Cardiac septum (tissue), 1 donor: ENCODE measurements at places on chromosomes 6 and 20.

DNA sequence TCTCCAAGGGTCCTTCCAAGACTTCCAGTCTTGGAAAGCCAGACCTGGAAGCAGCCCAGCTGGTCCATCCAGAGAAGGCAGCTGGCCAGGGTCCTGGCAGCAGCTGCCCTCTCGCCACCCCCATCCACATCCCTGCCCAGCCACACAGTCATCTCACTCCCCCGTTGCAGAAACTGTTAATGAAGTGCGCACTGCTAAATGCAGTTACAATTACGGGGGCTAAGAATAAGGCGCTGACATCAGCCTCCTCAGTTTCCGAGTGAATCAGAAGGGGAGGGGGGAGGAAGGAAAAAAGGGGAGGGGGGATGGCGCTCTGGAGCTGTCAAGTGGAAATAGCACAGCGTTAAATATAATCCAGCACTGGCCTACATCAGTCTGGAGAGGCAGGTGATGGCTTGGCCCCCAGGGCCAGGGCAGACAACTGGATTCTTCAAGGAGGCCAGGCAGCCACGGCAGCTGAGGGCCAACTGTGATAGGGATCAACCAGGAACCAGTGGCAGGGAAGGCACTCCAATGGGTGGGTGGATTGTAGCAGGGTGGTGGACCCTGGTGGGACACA is 6.9 kb downstream of the RIMS4 start:
- no peak for DNase-seq

GRCh38 chr20:20606050-20606449 is 106.4 kb downstream of the RALGAPA2 start:
- DNase-seq = no peak

DNA sequence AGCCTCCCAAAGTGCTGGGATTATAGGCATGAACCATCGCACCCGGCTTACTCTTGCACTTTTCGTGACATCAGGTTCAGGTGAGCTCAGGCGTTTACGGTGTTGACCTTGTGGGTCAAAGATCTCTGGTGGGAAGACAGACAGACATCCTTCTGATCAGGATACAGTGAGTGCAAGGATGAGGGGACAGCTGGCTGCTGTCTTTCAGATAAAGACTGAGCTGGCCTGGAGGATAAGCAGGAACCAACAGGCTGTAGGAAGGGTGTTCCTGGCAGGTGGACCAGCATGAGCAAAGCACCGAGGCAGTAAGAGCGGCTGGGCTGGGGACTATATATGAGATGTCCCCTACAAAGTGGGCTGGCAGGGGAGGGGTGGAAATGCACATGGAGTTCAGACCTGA is 11.1 kb upstream of the GTSF1L start:
- peak; percentile 58 for DNase-seq

DNA sequence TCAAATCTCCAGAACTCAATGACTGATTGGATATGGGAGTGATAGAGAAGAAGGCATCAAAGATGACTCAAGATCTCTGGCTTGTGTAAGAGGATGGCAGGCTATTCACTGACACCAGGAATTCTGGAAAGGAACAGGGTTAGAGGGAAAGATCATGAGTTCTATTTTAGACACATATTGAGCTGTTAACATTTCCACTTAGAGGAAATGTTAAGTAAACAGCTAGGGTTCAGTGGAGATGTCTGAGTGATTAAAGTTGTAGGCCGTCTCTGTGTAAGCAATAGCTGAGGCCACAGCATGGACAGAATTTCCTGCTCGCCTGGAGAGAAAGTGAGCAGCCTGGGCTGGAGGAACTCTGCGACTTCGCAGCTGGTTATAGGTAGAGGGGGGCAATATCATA is 21.0 kb downstream of the ZC3H12D start:
- no peak for DNase-seq

DNA sequence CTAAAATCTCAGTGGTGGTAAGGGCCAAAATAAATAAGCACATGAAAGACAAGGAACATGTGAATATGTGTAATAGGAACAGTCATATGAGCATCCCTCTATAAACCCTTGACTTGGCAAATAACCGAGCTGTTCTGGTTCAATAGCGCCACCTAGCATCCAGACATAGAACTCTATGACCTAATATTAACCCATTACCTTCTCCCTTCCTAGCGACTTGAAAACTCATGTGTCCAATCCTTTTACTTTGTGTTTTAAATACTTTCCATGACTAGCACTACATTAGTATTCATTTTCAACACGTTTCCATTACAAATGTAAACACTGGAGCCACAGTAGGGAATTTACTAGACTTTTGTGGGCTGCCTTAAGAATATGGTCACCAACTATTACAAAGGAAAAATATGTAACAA is 279.7 kb downstream of the UST start:
- no peak for DNase-seq

- DNase-seq = no peak
Observed at GRCh38 chr6:50610562-50610961, 102.8 kb upstream of the TFAP2D start.

DNA sequence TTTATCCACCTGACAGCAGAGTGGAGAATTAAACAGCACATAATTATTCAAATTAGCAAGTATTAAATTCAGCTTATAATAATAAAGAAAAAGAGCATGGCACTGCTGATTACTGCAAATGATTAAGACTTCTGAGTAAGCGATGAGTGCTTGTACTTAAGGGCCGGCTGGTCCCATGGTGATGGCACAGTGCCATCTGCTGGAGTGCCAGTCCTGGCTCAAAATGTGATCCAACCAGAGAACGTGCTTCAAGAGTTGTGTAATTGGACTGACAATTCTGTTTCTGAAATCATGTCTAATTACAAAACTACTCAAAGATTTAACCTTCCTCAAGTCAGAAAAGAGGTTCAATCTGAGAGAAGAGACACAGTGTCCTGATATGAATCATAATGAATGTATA is 181.6 kb upstream of the RGS17 start:
- no peak for DNase-seq

GRCh38 chr6:19519941-19520340 is 317.2 kb upstream of the ID4 start:
- no peak for DNase-seq

DNA sequence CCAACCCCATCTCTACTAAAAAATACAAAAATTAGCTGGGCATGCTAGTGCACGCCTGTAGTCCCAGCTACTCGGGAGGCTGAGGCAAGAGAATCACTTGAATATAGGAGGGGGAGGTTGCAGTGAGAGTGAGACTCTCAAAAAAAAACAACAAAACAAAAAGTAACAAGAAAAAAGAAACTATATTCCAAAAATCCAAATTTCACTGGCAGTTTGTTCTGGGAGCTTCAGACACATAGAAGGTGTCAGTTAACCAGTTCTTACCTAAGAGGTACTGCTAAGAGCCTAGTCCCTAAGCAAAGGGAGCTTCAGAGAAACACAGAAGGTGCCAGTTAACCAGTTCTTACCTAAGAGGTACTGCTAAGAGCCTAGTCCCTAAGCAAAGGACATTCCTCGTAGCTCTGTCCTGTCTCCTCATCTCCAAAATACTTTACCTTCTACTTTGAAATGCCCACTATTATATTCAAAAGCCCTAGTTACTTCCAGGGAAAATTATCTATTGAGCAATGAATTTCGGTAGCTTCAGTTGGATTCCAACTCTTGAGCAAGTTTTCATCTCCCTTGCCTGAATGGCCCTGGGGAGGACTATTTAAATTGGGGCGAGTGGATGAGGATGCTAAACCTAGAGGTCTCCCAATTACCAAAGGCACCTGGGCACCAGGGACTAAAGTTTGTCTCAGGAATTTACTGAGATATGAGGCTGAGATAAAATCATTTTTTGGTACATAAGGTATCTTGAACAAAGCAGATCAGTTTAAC is 41.0 kb downstream of the HFE start:
- no peak for DNase-seq

DNA sequence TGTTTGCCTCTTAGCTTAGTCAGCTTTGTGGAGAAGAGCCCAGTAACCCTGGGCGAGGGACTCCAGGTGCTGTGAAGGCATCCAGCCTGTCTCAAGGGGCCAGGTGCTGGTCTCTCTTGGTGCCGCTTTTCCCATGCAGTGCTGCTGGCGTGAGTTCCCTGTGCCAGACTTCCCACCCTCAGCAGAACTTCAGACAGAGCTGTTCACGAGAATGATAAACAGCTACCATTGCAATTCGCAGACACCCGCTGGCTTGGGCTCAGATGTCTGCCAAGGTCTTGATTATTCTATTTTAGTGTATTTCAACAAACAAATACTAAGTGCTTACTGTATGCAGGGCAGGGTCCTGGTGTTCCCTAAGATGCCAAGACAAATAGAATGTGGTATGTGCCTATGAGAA is 57.7 kb downstream of the RNF217 start:
- DNase-seq = no peak

DNA sequence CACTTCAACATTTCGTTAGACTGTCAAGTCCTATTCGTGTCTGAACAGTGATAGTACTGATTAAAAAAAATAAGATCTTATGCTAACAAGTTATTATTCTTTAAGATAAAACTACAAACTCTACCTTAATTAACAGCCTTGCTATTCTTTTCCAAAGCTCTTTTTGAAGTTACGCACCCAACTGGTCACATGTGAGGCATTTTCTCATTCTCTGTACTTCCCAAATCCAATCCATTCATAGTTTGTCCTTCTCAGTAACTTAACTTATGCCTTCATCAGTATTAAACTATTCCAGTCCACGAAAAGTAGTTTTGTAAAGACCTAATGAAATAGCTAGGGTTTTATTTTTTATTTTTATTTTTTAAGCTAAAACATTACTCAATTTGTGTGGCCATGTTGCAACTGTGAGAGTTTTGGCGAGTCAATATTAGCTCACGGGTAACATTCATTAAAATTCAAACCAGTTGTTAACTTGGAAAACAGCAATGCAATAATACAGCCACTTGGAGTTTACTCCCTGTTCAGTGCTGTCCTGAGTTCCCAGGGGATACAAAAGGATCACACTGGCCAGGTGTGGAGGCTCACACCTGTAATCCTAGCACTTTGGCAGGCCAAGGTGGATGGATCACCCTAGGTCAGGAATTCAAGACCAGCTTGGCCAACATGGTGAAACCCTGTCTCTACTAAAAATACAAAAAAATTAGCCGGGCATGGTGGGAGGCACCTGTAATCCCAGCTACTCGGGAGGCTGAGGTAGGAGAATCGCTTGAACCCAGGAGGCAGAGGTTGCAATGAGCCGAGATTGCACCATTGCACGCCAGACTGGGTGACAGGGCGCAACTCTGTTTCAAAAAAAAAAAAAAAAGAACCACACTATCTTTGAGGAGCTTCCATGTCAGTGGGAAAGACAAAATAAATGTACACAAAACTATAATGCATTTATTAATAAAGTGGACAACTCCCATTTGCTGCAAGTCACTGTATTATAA is 27.9 kb upstream of the EEF1A1 start:
- DNase-seq = no peak

DNA sequence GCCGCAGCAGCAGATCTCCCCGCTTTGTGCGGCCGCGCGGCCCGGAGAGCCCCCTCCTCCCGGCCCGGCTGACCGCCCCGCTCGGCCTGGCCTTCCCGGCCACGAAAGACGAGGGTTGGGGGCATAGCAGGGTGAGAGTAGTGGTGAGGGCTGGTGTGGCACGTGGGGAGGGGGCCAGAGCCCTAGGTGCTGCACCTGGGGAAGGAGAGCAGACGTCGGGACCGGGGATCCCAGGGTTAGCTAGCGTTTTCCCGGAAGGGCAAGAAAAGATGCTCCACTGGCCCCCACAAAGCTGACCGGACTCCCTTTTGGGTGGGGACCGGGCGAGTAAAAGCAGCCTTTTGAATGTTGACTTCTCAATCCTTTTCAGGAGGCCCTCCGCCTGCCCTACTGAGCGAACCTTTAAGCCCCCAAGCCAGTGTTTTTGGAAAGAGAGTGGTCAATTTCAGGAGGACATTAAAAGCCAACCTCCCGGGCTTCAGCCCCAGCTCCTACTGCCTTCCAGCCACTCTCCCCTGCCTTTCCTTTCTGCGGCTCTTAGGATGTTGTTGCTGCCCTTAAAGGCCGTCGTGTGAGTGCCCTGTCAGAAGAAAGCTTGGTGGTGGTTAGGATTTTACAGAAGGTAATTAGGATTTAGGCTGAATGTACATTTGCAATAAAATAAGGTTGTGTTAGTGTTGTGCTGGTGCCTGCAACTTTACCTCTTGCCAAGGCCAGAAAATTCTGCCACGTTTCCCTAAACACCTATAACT is 648 bp upstream of the BACH2 start:
- no peak for DNase-seq

GRCh38 chr20:47055699-47056369 is 161.2 kb downstream of the EYA2 start:
- peak; percentile 35 for DNase-seq

- DNase-seq = no peak
Observed at GRCh38 chr6:64721865-64722264, 985.2 kb downstream of the EYS start.

DNA sequence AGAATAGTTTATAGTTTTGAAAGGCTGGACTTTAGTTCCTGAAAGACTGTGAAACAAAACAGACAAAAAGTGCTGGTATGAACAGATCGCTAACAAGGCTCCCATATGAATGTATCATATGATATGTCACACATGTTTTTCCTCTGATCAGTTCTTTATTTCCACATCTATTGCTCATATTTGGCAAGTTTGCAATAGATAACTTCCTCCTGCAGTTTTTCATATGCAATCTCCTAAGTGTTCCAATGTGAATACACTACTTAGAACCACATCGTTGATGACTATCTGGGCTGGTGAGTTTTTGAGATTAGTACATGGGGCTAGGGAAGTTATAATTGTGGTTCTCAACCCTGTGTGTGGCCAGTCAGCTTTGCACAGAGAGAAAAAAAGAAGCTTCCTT is 23.1 kb downstream of the CRYBG1 start:
- no peak for DNase-seq

DNA sequence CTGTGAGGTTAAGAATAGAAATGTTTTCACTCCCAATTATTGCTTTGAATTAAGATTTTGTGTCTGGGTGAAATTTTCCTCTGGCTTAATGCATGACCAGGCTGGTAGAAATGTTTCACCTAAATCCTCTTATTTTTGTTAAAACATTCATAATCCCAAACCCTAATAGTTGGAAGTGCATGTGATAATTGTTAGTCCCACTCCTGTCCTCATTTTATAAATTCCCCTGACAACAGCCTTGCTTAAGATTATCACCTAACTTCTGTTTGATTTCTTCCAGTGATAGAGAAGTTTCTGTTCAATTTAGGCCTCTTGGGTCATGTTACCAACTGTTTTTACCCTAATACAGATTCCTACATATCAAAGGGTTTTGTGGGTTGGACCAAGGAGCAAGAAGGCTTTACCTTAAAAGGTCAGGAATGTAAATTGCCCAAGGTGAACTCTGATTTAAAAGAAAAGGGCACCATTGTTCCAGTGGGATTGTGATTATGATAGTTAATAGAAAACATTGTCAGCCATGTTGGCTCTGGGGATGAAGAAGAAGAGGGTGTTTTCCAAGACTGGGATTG is 158.7 kb upstream of the CENPW start:
- DNase-seq = no peak

DNA sequence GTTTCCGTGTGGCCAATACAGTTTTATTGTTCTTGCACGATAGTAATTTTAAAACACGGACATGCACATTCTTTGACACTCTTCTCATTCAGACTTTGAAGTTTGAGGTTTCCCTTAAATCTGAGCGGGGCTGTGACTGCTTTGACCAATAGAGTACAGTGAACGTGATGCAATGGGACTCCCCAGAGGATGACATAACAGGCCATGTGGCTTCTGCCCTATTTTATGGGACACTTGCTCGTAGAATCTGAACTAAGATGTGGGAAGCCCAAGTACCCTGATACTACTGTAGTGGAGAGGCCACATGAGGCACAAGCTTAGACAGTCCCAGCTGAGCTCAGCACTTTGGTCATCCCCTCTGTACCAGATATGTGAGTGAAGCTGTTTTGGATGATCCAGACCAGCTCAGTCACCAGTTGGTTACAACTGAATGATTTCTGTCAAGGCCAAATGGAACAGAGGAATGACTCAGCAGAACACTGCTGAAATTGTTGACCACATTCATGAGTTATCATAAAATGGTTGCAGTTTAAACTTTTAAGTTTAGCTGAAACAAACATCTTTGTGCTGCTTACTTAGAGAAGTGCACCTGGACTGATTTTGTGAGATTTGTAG is 279.4 kb downstream of the RFPL4B start:
- no peak for DNase-seq
